ENCODE measurements at places on chromosomes 3 and 15.

- DNase-seq, result no peak
Observed at GRCh38 chr3:73796382-73796781, 171.6 kb upstream of the PDZRN3 start.

GRCh38 chr15:85792102-85792731 is 2.5 kb downstream of the KLHL25 start:
- no peak for DNase-seq

DNA sequence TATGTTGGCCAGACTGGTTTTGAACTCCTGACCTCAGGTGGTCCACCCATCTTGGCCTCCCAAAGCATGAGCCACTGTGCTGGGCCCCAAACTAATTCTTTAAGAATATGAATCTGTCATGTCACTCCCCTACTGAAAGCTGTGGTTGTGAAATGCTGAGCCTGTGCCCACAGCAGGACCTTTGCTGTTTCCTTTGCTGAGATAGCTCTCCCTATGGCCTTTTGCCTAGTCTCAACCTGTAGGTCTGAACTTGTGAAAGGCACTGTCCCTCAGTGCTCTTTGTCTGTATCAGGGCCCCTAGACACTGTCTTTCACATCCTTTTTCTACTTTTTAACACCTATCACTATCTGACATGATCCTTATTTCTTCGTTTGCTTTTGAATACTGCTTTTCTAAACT is 62.7 kb upstream of the CCR4 start:
- DNase-seq, result no peak

DNA sequence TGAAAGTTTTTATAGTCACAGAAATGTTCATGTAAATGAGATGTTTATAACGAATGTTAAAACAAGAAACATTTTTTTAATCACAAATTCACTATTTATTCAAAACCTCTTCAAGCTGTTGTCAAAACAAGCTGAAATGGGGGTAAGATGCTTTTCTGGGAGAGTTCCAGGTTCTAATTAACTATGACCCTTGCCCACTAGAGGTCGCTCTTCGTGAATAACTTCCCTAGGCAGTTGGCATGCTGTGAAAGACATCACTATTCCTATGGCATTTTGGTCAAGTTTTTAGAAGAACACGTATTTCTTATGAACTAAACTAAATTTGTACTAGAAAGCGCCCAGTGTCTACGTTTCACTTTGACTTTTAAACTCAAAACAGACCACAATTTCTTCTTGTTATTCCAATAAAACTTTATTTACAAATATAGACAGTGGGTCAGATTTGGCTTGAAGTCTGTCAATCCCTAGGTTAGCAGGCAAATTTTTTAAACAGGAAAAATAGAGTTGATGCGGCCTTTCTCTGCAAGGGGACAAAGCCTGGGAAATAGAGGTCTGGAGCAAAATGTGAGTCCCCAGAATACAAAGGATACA is 62.8 kb upstream of the CMTM8 start:
- DNase-seq, result no peak

DNA sequence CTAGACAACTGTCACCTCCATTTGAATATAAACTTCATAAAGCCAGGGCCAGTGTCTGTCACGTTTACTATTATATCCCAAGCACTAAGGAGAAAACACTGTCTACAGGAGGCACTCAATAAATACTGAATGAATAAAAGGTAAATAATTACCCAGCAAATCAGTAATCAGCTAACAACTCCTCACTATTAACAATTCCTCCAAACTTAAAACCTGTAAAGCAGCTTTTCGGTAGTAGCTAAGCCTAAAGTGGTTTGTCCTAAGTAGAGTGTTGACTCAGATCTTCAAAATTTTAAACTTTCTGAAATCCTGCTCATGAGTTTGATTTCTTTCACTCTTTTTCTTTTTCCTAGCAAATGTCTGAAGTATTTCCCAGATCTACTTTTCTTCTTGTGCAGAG is 39.9 kb downstream of the C3orf80 start:
- DNase-seq, result no peak

DNA sequence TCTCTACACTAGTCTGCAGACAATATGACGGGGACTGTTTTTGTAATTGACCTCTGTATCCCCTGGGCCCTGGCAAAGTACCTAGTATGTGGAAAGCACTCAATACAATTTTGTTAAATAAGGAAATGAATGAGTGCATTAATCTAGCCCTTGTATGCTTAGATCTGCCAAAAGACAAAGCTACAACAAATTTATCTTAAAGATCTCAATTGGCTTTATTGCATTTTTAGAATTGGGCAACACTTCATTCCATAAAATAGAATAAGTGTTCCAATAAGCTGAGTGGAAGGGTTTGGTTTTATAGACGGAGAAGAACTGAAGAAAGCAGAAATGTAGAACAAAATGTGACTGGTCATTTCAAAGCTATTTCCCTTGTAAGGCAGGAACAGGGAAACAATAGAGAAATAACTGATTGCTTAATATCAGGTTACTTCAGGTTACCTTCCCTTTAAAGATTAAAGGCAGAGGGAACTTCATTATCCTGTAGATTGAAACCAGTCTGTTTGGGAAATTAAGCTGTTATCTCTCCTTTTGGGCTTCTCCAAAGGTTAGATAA is 108.3 kb upstream of the MME start:
- DNase-seq, result no peak

GRCh38 chr3:189132231-189132671 is 39.5 kb upstream of the TPRG1 start:
- DNase-seq, result no peak

GRCh38 chr15:99734575-99734974 is 1.3 kb upstream of the LYSMD4 start:
- no peak for DNase-seq

- no peak for DNase-seq
Observed at GRCh38 chr15:80012060-80012726, 41.2 kb upstream of the BCL2A1 start.

- no peak for DNase-seq
Observed at GRCh38 chr3:58874795-58875194, 175.0 kb downstream of the CFAP20DC start.

All from SK-N-MC (cell line).